ENCODE measurements at places on chromosomes 16 and 17.
A peak's percentile ranks its signal among the peaks of the same experiment; 100 is the strongest.

GRCh38 chr16:71383054-71383773, 24.7 kb downstream of the CALB2 start:
- DNase-seq = no peak

GRCh38 chr16:84953190-84953746, 58.1 kb downstream of the ZDHHC7 start:
- DNase-seq = no peak

DNA sequence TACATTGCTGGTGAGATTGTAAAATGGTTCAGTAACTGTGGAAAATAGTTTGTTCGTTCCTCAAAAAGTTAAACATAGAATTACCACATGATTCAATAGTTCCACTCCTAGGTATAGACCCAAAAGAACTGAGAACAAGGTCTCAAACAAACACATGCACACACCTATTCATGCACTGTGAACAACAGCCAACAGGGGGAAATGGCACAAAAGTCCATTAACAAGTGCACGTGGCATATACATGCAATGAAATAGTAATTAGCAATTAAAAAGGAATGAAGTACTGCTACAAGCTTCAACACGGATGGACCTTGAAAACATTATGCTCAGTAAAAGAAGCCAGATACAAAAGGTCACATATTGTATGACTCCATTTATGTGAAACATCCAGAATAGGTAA, 23.8 kb downstream of the SDK2 start:
- no peak for DNase-seq

GRCh38 chr17:48593840-48594537, 410 bp upstream of the HOXB5 start:
- peak; percentile 80 for DNase-seq

- DNase-seq = no peak
These were observed 6.9 kb upstream of the WDR59 start for GRCh38 chr16:74991593-74992403.
